ENCODE measurements at places on chromosomes 3 and 15.

DNA sequence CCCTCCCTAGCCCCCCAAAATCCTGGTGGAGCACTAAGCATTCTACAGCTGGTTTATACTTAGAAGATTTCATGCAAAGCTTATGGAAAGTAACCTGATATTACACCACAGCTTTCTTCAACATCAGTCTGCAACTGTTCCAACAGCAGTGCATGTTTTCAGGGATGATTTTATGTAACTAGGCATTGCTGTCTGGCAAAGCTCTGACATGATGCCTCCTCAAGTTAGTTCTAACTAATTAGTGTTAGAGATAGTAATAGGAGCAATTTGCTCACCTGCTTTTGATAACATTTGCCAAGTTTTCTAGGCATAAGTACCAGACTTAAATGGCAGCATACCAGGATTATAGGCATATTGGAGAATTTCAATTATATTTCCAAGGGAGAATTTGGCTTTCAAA is 330.3 kb upstream of the SGO1 start:
- no peak for DNase-seq

- no peak for DNase-seq
These were observed 183.3 kb downstream of the PYDC2 start for GRCh38 chr3:191644291-191644690.

DNA sequence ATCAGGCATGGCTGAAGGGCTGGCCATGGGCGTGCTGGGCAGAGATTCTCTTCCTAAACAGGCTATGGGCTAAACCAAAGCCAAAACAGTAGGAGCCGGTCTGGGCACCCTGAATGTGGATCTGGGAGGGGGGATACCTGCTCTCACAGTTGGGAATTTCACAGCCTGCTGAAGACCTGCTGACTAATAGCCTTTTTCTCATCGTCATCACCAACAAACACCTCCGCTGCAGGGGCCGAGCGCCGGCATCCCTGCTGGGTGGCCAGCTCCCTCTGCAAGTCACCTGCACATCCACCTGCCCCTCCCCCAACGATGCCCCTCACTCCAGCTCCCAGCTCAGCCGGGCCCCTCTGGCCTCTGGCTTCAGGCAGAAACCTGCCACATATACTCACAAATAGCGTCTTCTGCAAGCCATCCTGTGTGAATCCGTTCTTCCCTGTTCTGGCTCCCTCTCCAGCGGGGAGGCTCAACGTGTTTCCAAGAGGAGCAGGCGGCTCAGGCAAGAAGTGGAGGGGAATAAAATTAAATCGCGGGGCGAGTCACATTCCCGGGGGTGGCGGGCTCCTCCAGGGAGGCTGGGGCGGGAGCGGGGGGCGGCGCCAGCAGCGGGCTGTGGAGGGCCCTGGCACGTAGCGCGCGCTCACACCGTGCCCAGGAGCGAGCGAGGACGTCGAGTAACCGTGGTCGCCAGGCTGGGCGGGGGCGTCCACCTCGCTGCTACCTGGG is 466 bp downstream of the IQSEC1 start:
- DNase-seq: no peak

- DNase-seq: no peak
These were observed 224.0 kb downstream of the GREM1 start for GRCh38 chr15:32941823-32942222.

DNA sequence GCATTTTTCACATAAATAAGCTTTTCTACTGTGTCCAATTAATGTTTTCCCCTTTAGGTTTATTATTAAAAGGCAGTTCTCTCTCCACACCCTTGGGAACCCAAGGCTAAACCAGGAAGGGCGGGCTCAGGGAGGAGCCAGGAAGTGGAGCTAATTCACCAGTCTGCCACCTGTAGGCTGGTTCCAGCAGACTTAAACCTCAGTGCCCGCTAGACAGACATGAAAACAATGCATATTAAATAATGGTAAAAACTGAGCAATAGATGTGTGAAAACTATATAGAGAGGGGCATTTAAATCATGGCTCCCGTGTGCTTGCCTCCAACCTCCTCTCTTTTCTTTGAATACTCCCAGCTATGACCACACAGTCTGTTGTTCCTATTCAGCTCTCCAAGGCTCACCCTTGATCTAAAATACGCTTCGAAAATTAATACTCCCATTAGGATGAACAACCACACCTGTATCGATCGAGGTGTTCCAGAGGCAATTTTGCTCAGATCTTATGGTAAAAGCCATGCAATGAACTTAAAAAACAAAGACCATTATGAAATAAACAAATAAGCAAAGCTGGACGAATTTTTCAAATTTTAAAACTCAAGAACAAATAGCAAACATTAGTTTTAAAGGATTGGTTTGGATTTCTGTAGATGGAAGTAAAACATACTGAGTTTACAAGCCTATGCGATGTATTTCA is 253.3 kb downstream of the TJP1 start:
- no peak for DNase-seq

DNA sequence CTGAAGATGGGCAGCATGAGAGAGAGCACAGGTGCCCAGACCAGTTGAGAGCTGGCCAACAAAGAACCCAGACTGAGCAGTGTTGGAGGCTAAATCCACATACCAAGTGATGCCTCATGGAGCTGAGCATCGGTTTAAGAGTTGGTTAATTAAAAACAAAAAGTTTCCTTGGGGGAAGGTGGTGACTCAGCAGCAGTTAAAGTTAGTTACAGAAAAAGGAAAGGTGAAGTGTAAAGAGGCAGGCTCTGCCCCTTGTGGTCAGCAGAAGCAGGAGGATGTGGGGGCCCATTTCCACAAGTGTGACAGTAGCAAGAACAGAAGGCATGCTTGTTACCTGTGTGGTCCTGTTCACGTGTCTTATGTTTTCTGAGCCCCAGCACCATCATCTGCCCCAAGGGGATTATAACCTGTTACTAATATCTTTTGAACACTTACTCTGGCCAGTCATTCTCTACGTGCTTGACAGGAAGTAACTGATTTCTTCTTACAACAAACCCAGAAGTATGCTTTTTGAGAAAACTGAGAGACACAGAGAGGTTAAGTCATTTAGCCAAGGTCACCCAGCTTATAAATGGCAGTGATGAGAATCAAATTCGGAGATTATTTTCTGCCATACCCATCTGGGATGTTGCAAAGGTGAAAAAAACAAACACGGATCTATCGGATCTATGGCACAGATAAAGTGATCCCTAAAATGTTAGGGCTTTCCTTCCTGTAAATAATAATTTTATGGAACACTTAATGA is 91.0 kb downstream of the EPHB1 start:
- peak; percentile 66 for DNase-seq

- DNase-seq: no peak
These were observed 138.2 kb downstream of the TPRA1 start for GRCh38 chr3:127452321-127452821.

- DNase-seq: no peak
These were observed 2.5 kb downstream of the ARL6IP5 start for GRCh38 chr3:69087030-69087791.

- no peak for DNase-seq
These were observed 307.0 kb downstream of the ARPP21 start for GRCh38 chr3:35946121-35946853.

DNA sequence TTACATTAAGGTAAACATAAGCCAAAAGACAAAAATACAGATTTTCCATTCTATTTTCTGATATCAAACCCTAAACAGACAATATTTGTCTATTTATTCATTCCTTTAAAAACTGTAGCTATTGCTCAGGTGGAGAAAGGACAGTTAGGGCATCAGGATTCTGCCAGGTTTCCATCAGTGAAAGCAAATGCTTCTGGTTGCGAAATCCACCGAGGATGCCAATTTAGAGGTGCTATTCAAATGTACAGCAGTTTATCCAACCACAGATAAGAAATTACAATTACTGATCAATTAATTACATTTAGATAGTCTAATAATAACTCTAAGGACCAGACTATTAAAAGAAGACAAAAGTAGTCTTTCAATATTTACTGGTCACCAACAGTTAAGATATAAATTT is 3.9 kb downstream of the TOMM70 start:
- no peak for DNase-seq

- DNase-seq: no peak
These were observed 1.2 kb downstream of the IGDCC4 start for GRCh38 chr15:65421360-65422215.

- peak; percentile 43 for DNase-seq
These were observed 641 bp downstream of the ACVR2B start for GRCh38 chr3:38454178-38454883.
